Colonic mucosa (tissue), 4 donors: ENCODE measurements at places on chromosomes 12 and 14.

GRCh38 chr14:95015046-95015445 lies 142.3 kb downstream of the DICER1 start:
- no peak for DNase-seq

- no peak for DNase-seq
Measured at GRCh38 chr14:44699391-44699790, 192.3 kb upstream of the FSCB start.

DNA sequence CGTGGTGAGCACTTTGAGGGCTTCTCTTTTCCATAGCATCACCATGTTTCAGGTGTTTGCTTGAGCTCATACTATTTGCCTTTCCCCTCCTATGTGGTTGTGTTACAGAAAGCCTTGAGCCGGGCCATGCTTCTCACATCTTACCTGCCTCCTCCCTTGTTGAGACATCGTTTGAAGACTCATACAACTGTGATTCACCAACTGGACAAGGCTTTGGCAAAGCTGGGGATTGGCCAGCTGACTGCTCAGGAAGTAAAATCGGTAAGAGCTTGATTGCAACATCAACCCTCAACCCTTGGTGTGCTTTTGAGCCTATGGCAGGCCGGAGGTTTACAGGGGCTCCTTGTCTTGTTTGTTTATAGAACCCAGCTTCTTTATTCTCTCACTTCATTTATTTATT lies 8.1 kb downstream of the LETMD1 start:
- no peak for DNase-seq

DNA sequence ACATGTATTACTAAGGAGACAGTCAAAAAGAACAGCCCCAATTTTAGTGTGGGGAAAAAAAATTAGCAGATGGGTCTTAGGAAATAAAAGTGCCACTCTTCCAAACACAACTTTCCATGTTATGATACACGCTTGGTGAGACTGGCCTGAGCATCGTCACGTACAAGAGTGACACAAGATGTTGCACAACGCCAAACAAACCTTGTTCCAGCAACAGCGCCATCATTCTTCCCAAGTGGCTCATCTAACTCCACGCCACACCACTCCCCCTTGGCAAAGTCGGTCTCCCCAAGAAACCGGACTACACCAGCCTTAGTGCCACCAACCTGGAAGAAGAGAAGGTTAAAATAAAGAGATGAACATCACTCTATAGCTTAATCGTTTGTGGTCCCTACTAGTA lies 58.7 kb downstream of the CLIP1 start:
- no peak for DNase-seq

DNA sequence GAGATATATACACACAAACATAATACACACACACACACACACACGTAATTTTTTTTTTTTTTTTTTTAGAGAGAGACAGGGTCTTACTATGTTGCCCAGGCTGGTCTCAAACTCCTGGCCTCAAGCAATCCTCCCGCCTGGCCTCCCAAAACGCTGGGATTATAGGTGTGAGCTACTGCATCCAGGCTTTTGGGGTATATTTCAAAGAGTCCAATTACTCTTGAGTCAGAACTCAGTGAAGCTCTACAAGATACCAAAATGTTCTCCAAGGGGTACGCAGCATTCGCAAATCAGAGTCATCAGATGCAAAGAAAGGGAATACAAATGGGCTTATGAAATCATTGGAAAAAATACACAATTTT lies 54.0 kb downstream of the PHLDA1 start:
- no peak for DNase-seq

GRCh38 chr12:54217774-54218241 lies 29.0 kb upstream of the SMUG1 start:
- DNase-seq: peak; percentile 31

GRCh38 chr14:25049093-25049567 lies 817 bp downstream of the STXBP6 start:
- DNase-seq: peak; percentile 45

GRCh38 chr12:131471271-131471905 lies 239.5 kb upstream of the SFSWAP start:
- DNase-seq: no peak

DNA sequence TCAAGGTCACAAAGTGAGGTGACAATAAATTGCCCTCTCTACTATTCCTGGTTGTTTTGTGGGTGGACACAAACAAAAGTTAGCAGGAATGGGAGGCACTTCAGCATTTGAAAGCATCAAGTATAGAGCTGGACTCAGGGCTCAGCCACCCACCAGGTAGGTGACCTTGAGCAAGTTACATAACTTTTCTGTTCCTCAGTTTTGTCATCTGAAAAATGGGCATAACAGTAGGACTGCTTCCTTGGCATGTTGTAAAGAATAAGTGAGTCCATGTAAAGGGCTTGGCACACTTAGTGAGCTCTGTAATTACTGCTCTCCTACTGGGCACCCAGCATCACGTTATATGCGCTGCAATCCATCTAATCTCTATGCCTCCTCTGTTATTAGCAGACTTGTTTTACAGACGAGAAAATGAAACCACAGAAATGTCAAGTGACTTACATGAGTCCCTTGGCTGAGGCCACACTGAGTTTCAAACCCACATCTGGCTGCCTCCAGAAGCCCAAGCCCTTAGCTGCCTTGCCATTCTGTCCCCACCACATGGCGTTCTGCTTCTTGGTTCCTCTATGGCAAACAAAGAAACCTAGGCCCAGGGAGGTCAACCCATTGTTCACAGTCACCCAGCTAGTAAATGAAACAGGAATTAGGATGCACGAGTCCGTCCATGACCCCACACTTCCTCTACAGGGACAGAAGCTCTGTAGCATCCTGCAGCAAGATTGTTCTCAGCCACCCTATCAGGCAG lies 63.2 kb upstream of the SLC24A4 start:
- no peak for DNase-seq

GRCh38 chr12:89189448-89189847 lies 162.9 kb downstream of the DUSP6 start:
- DNase-seq: no peak

- peak; percentile 27 for DNase-seq
Measured at GRCh38 chr12:100741084-100741711, 53.4 kb upstream of the ANO4 start.

- no peak for DNase-seq
Measured at GRCh38 chr14:23141706-23142444, 22.8 kb upstream of the CEBPE start.

DNA sequence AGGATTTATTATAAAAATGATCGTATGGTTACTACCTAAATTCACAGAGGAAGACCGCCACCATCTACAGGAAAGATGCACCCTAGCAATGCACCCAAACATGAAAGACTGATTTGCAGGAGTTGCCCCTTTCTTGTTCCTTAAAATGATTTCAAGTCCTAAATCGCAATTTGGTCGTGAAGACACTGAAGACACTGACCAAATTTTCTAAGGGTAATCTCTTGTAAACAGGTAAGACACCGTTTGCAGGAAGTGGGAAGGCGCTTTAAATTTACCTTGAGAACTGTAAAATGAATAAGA lies 1.0 kb downstream of the SOS2 start:
- DNase-seq: no peak

GRCh38 chr12:89080793-89081465 lies 271.4 kb downstream of the DUSP6 start:
- DNase-seq: no peak

GRCh38 chr12:82896979-82897378 lies 210.3 kb downstream of the TMTC2 start:
- DNase-seq: peak; percentile 27

- no peak for DNase-seq
Measured at GRCh38 chr12:91574391-91574790, 391.8 kb upstream of the DCN start.

GRCh38 chr12:72465940-72466630 lies 193.9 kb downstream of the TRHDE start:
- DNase-seq: no peak

DNA sequence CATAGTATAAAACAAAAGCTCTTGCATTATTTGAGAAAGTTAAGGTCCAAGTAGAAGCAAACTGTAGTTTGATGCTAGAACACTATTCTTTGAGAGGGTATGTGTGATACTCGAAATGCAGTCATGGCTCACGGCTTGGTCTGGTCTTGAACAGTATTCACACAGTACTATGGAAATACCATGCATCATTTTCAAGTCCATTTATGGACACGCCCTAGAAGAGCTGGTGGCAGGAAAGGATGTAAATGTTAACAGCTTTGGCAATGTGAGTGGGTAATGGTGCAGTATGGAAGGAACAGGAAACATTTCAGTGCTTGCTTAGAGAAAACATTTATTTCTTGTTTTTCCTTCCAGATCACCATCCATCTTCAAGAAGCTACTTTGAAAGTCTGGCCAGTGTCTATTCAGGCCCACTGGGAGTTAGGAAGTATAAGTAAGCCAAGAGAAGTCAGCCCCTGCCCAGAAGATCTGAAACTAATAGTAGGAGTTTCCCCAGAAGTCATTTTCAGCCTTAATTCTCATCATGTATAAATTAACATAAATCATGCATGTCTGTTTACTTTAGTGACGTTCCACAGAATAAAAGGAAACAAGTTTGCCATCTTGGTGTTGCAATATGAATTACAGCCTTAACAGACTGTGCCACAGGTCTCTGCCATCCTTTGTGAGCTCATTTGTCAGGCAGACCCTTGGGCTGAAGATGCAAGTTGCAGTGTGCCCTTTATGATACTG lies 5.7 kb upstream of the AKAP5 start:
- no peak for DNase-seq
